ENCODE measurements at places on chromosomes 16 and 17.

GRCh38 chr16:85321509-85322271 lies 209.4 kb upstream of the CIBAR2 start:
- DNase-seq, result no peak

DNA sequence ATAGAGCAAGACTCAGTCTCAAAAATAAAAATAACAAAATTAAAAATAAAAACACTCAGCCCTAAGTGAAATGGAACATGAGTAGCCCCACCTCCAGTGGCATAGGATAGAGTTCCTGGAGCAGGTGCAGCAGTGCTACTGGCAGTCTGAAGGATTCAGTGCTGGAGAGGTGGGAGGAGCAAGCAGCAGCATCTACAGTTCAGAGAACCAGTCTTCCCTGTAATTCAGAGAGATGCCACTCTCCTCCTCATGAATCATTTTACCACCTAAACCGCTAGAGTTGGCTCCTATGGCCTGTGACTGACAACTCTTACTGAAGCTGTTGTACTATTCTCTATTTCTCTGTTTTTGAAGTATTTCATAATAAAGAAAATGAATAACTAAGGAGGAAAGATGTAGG lies 56.0 kb upstream of the SMURF2 start:
- DNase-seq, result no peak

DNA sequence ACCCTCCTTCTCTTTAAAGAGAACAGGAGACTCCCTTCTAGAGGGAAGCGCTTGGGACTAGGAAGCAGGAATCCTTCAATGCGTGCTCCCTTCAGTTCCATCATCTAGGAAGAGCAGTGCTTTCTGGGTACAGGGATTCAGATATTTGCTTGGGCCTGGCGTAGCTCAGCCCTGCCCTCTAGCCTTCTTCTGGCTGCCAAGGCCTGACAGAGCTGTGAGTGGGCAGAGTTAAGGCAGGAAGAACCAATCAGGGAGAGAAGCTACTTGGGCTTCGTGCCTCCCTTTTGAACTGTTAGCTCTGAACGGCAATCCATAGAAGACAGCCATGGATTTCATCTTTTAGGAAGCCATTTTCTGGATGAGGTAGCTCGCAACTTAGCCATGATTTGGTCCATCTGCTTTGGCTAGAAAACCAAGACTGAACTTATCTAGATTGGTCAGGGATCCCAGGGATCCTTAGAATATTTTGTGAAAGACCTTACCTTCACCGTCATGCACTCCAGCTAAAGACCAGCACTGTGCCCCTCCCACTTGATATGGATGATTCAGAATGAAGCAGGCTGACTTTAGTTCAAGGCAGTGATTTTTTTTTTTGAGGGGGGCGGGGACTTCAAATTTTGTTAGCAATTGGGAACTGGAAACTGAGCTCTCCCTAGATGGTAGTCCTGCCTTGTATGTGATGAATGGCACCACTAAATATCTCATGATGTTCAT lies 2.5 kb upstream of the CORO6 start:
- no peak for DNase-seq

- DNase-seq, result no peak
These were observed 442.6 kb downstream of the SHISA9 start for GRCh38 chr16:13344001-13344400.

DNA sequence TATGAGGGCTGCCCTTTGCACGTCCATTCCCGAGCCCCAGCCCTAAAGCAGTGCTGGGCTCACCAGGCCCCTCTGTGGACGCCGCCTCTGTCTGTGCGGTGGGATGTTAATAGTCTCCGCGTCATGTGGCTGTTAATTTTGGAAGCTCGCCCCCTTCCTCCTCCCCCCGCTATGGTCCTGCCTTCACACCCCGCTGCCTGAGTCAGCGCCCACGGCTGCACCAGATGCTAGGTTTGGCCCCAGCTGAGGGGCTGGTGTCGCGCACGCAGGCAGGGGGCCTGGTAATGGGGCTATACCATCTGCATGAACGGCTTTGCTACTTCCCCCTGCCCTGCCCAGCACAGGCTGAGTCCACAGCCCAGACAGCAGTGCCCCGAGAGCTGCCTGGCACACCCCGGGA lies 4.1 kb upstream of the SSTR5 start:
- no peak for DNase-seq

- DNase-seq, result no peak
These were observed 414.4 kb downstream of the UTP18 start for GRCh38 chr17:51674579-51675255.

- DNase-seq, result no peak
These were observed 119.3 kb upstream of the WSCD1 start for GRCh38 chr17:5950878-5951277.

DNA sequence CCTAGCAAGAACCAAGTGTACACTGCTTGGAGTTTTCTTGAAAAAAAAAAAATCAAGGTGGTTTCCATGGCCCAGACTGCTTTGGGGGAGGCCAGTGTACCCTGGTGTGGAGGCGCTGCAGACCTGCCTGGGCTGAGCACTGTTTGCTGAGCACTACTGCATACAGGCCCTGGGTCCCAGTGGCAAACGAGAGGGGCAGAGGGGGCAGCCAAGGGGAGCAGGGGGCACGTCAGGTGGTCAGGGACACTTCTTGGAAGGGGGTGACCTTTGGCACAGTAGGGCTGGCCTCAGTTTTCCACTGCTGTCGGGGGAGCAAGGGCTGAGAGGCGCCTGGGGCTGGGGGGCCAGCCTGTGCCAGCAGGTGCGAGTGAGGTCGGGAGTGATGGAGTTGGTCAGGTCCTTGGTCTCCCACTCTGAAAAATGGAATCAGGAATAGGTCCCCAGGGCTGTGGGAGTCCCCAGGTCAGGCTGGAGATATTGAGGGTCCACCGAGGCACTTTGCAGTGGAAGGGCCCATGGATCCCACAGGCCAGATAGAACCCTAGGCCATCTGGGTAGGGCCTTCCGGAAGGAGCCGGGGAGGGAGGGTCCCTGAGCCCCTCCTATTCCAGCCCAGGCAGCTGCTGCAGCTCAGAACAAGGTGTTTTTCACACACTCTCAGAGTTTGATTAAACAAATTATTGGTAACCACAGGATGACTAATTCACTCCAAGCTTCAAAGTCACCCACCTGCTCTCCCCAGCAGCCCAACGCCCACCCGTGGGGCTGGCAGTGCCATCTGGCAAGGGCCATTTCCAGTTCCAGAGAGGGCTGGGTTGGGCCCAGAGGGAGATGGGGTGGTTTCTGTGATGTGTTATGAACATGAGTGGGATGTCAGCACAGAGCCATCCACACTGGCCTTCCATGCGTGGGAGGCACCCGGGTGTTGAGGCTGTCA lies 3.5 kb downstream of the ZFPM1 start:
- peak; percentile 86 for DNase-seq

GRCh38 chr17:82424001-82424862 lies 5.8 kb upstream of the OGFOD3 start:
- DNase-seq, result peak; percentile 61

DNA sequence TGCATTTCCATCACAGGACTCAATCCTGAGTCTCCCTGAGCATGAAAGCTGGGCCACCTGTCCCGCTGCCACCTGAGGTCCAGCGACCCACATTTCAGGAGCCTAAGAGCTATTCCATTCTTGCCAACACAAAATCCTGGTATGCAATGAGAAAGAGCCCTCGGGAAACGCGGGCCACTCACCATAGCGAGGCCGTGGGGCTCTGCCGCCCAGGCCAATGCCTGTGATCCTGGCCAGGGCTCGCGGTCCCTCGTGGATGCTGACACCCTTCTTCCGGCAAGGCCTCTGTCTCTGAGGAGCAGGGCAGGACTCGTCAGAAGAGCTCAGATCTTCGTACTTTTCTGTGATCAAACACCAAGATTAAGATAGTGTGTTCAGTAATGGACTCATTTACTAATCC lies 11.6 kb downstream of the NUDT16L1 start:
- no peak for DNase-seq

- peak; percentile 74 for DNase-seq
These were observed 28.8 kb downstream of the DYNLRB2 start for GRCh38 chr16:80569440-80570105.

- DNase-seq, result no peak
These were observed 211.3 kb downstream of the CA10 start for GRCh38 chr17:51947160-51947735.

DNA sequence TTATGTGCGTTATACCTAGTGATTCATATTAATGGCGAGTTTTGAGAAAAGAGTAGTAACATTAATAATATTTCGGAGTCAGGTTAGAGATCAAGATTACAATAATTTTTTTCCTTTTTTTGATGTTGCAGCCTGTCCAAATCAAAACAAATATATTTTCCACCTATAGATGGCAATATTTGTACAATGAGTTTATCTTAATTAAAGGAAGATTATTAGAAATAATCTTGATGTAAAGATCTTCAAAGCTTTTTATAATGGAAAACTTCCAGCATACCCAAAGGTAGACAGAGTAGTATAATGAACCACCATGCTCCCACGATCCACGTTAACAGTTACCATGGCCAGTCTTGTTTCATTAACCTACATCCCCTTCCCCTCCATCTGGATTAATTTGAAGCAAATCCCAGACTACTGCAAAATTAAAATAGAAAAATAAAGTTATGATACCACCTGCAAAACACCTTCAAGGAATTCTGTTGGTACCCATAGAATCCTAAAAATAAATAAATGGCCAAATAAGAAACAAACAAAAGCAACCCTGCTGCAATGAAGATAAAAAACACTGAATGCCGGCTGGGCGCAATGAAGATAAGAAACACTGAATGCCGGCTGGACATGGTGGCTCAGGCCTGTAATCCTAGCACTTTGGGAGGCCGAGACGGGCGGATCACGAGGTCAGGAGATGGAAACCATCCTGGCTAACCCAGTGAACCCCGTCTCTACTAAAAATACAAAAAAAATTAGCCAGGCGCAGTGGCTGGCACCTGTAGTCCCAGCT lies 46.5 kb upstream of the GINS3 start:
- DNase-seq, result no peak

GRCh38 chr17:42171831-42172230 lies 9.1 kb downstream of the KCNH4 start:
- DNase-seq, result no peak

DNA sequence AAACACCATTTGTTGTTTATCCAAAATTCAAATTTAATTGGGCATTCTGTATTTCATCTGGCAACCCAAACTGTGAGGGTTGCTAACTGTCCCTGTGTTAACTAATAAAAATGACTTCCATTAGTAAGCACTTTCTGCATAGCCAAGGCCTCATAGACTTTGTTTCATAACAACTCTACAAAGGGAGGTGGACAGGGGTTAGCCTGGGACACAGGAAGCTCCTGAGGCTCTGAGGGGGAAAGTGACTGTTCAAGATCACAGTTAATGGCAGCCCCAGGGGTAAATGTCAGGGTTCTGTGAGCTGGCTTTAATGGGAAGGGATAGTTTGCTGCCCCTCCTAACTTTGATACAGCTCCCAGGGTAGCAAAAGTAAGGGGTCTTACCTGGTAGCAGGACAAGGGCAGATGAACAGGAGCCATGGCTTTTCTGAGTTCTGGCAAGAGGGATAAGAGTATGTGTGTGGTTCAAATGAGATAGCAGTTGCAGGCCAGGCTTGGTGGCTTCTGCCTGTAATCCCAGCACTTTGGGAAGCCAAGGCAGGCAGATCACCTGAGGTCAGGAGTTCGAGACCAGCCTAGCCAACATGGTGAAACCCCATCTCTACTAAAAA lies 2.2 kb downstream of the HEATR9 start:
- no peak for DNase-seq

- no peak for DNase-seq
These were observed 79.5 kb downstream of the ANKRD11 start for GRCh38 chr16:89410794-89411309.

DNA sequence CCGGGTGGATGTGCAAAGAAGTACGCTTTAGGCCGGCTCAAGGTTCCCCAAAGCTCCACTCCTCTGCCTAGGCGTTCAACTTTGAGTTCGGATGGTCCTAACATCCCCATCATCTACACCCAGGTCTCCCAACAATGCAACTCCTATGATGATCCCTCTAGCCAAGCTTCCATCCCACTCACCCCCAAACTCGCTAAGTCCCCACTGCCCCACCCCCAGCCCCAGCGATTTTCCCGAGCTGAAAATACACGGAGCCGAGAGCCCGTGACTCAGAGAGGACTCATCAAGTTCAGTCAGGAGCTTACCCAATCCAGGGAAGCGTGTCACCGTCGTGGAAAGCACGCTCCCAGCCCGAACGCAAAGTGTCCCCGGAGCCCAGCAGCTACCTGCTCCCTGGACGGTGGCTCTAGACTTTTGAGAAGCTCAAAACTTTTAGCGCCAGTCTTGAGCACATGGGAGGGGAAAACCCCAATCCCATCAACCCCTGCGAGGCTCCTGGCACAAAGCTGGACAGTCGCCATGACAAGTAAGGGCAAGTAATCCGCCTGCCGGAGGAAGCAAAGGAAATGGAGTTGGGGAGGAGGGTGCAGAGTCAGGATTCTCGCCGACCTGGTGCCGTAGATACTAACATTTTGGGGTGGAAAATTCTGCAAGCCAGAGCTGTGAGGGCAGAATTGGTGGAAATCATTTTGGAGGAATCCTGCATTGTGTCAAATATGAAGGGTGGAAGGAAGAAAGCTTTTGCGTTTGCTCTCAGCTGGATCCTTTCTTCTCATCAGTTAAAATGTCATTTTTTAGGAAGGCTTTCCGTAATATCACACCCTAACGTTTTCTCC lies at the start of gene TP53:
TP53 (minus strand) TSS at position 419 of the 836 bp plus-strand sequence. CDS start 10,896 bp downstream, outside the sequence.
- peak; percentile 90 for DNase-seq

GRCh38 chr17:71032746-71033273 lies 863.5 kb downstream of the KCNJ2 start:
- DNase-seq, result no peak

- no peak for DNase-seq
These were observed 23.5 kb upstream of the UBE2I start for GRCh38 chr16:1285669-1286512.

- DNase-seq, result no peak
These were observed 1.6 kb downstream of the CA7 start for GRCh38 chr16:66845791-66846221.

DNA sequence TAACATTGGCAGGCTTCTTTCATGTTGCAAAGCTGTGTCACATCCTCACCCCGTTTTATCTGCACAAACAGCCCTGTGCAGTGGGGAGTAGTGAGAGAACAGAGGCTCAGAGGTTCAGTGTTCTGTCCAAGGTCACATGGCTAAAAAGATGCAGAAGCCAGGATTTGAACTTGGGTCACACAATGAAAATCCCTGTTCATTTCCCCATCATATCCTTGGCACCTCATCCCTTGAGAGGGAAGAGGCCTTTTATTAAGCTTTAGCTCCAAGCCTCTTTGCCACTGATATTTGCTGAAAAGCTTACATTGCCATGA lies 106.6 kb downstream of the AMFR start:
- no peak for DNase-seq

- no peak for DNase-seq
These were observed 174.8 kb downstream of the XYLT1 start for GRCh38 chr16:17295948-17296347.

GRCh38 chr17:71405101-71405500 lies 715.7 kb upstream of the SOX9 start:
- DNase-seq, result no peak

- no peak for DNase-seq
These were observed 9.6 kb downstream of the CANT1 start for GRCh38 chr17:78999947-79000395.

DNA sequence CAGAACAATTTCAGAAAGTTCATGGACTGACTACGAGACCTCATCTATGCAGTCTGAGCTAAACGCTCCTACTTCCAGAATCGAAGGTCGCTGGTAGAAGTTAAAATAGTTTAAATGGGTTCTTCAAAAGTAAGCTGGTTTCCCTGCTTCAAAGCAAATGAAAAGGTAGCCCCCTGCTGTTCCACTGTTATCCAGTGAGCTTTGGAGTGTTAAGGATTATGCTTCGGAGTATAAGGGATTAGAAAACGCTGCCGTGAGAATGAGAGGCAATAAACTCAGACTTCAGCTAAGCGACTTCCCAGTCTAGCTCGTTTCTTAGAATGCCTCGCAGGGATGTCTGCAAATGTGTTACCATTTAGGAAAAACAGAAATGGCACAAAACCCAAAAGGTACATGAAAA lies 12.4 kb downstream of the MLYCD start:
- DNase-seq, result no peak
